Stomach (tissue), 19 donors: ENCODE measurements at places on chromosomes 1 and 21.

DNA sequence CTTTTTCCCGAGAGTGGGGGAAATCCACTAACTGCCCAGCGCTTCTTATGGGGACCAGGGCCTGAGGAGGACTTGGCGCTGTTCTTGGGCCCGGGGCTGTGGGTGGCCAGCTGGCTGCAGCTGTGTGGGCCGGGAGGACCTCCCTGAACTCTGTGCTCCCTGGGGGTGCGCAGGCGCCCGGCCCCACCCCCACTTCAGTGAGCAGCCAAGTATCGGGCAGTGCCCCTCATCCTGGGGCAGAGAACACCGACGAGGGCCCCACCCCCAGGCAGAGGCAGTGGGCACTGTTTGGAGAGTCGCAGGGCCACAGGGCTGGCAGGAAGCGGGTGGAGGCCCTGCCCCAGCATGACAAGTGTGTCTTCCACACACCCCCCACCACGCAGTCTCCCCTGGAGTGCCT is 32.5 kb upstream of the SLC19A1 start:
- no peak for DNase-seq

GRCh38 chr1:198667807-198668206 is 29.0 kb downstream of the PTPRC start:
- no peak for DNase-seq

GRCh38 chr1:27090911-27091310 is 64.0 kb downstream of the SLC9A1 start:
- DNase-seq, result no peak

- peak; percentile 32 for DNase-seq
Measured at GRCh38 chr1:97170300-97170699, 448.7 kb downstream of the PTBP2 start.

DNA sequence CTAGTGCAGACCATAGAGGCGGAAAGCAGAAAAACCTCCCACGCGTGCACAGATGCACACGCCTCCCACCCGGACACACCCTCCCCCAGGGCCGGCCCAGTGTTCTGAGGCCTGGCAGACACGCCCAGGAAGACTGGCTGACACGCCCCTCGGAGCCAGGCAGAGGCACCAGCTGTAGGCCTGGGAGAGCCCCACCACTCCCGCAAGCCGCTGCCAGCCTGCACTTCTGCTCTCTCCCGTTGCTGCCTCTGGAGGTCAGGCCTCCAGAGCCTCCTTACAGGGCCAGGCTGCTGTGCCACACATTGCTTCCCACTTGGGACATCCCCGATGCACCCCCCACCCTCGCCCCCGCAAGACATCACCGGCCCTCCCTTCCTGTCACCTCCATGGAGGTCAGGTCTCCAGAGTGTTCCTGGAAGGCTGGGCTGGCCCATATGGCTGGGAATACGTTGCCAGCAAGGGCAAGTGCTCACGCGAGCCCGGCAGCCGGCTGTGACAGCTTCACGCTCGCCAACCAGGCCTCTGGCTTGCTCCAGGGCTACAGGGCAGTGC is 40.4 kb downstream of the CASZ1 start:
- peak; percentile 81 for DNase-seq

DNA sequence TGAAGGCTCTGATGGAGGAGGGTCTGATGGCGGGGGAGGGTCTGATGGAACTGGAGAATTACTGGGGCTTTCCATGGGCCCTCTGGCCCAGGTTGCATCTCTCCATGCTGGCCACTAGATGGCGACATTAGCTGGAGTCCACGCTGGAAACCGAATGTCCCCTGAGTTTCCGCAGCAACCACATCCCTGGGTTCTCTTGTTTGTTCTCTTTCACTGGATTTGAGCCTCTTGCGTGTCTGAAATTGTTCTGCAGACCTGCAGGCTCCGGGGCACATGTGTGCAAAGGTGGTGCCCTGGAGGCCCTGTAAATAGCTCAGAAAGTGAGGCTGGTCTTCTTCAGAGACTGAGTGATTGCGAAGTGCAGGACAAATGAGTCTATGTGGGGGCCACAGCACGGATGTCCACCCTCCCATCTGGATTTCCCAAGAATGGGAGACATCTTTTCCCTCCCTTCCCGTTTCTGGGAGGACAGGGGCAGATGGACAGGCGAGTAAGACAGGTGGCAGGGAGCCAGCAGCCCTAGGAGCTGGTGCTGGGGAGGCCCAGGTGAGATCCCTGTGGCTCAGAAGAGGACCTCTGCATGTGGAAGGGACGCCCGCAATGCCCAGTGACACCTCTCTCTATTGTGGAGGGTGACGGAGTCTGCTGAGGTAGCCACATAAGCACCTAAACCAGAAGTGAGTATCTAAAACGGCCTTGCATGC is 73.2 kb upstream of the ABCG1 start:
- peak; percentile 59 for DNase-seq

DNA sequence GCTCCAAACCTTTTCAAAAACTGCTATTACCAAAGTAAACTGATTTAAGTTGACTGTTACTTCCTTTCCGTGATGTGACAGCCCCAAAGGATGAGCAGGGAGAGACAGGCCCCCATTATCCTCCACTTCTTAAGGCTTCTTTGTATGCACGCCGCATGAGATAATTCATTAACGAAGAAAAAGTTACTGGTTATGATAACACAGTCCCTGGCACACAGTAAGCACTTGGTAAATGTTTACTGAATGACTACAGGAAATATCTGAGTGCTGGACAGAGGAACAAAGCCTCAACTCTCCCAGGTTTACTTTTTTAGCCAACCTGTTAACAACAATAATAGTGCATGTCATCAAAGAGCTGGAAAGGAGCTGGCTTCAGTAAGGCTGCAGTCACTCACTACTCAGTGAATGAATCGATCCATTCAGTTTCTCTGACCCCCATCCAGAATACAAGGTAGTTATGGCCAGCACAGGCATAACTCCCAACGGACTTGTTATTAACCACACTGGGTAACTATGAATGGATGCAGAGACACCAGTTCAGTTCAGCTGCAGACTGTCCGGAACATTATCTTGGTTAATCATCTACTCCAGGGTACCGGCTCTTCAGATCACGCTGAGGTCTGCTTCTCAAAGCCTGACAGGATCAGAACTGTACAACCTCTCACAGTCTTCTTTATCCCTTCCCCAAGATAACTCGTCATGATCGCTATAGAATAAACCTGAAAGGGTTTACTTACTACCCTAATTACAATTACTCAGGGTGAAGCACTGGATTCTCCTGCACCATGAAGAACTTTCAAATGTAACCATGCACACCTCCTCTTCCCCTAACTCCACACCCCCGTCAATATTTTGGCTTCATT is 58.3 kb downstream of the TGFBR3 start:
- no peak for DNase-seq

DNA sequence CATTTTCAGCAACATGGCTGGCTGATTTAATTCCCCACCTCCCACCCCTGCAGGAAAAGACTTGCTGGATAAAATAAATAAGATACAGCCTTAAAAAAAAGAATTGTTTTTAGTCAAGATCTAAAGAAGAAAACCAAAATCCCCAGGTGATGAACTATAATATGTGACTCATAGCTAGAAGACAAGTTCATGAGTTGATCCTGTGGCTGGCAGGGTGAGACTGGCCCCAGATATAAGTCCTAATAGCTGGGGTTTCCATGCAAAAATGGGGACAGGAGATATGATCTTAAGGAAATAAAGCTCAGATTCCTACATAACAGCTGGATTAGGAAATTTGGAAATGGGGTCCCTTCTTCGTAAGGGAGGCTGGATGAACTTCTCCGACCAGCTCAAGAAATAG is 21.9 kb upstream of the RGSL1 start:
- DNase-seq, result no peak

DNA sequence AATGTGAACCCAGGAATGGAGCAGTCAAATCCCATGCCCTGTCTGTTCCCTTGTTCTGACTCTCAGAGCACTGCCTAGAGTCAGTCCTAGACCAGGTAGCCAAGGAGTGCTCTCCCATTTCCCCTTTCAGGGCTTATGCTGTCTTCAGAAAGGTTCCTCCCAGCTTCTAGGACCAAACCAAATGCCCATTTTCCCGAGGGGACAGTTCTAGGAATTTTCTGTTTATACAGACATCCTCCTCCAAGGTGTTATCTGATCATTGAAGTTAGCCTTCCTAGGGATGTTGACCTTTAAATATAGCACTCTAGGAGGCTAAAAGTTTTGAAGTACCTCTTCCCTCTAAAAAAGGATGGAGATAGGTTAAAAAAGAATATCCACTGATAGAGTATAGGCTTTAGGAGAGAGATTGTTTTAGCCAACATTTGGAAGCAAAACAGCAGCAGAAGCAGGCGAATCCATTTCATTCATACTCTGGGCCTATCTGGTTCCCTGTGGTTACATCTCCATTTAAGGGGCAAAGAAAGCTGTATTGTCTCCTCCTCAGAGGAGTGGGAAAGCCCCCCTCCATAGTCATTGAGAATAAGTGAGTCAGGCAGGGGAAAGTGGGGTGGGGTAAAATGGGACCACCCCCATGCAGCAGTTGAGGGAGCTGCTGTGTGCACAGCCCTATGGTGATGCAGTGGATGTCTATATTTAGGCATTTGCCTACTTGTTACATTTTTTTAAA is 126.5 kb downstream of the SPATA46 start:
- DNase-seq, result no peak

DNA sequence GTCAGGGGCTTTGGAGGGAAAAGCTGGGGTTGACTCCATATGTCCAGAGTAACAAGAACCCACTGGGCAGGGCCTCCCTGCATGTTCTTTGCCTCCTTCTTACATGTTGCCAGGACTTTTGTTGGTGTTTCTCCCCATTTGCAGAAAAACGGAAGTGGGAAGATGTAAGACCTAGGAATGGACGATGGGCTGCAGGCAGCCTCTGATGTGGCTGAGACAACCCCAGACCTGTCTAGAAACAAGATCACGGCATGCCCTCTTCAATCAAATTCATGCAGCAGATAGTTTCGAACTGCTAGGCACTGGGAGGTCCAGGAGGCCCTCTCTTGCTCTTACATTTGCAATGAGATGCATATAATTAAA is 3.4 kb downstream of the FAM43B start:
- DNase-seq, result no peak

- DNase-seq, result no peak
Measured at GRCh38 chr1:198701766-198702539, 63.1 kb downstream of the PTPRC start.

- no peak for DNase-seq
Measured at GRCh38 chr21:35220301-35220700, 171.2 kb upstream of the RUNX1 start.

- no peak for DNase-seq
Measured at GRCh38 chr1:208818770-208819445, 574.7 kb upstream of the PLXNA2 start.

- peak; percentile 70 for DNase-seq
Measured at GRCh38 chr1:1627261-1627828, 4.6 kb upstream of the MMP23B start.

DNA sequence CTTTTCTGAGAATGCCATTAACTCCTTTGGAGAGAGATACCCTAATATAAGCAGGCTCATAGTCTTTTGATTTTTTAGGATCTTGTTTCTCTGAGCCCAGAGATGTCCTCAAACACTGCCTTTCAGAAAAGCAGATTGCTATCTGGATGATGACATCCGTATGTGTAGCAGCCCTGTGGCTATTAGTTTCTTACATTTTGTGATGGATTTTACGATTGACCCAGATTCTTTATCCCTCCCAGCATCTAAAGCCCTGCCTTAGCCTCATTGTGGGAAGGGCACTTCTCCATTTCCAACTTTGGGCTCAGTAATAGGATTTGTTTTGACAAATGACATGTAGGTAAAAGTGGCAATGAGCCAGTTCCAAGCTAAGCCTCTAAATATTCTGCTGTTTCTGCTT is 300.3 kb downstream of the TTLL7 start:
- DNase-seq, result no peak
